ENCODE measurements at places on chromosomes 3 and 15. TPM values are rescaled to one million over a fixed set of nuclear protein-coding genes. Genes with fewer than 3 reads are reported as not detected.

C3orf22 gene
- not detected for total RNA-seq

NPHP3 gene
- 26.4 TPM for total RNA-seq

ZFYVE19 gene
- 21.1 TPM for total RNA-seq

GRCh38 chr3:190108804-190109203, 11.9 kb downstream of the P3H2 start:
- peaks cover 72% of the 10 kb centered on the region for H3K4me1 ChIP-seq
- H3K27me3 ChIP-seq = no peaks in the 10 kb centered on the region
- H3K36me3 ChIP-seq = peaks cover 28% of the 10 kb centered on the region
- no peak for DNase-seq

DNA sequence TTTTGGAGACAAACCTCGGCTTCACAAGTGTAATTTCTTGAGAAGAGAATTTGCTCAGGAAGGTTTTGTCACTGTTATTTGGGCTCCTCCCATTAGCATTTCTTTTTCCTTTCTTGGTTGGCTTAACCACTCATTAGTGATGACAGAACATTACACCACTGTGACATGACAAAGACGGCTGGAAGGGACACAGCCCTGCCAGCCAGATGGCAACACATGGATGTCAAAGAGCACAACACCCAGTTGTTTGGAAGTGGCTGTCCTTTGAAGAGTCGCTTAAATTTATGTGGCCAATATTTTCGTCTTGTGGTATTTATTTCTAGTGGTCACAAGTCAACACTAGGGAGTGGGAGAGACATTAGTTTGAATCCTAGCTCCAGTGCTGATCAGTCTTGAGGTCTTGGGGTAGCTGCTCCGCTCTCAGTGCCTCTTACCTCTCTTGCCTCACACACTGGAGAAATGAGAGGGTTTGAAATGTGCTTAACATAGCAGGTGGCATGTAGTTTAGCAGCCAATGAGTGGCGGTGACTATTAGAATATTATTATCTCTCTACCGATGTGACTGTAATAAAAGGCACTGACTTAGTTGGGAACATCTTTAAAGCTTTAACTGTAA, 92.8 kb downstream of the FRMD4B start:
- no peak for DNase-seq
- peaks cover 21% of the 10 kb centered on the region for H3K4me1 ChIP-seq
- H3K36me3 ChIP-seq = no peaks in the 10 kb centered on the region
- H3K4me3 ChIP-seq = no peak overlapping the region
- no peak overlapping the region for H3K27ac ChIP-seq

GRCh38 chr15:74302821-74303359, 64.6 kb downstream of the CYP11A1 start:
- peaks cover 44% of the 10 kb centered on the region for H3K27me3 ChIP-seq
- peaks cover 33% of the 10 kb centered on the region for H3K4me1 ChIP-seq
- no peaks in the 10 kb centered on the region for H3K36me3 ChIP-seq
- H3K27ac ChIP-seq = no peak overlapping the region
- DNase-seq = no peak

DNA sequence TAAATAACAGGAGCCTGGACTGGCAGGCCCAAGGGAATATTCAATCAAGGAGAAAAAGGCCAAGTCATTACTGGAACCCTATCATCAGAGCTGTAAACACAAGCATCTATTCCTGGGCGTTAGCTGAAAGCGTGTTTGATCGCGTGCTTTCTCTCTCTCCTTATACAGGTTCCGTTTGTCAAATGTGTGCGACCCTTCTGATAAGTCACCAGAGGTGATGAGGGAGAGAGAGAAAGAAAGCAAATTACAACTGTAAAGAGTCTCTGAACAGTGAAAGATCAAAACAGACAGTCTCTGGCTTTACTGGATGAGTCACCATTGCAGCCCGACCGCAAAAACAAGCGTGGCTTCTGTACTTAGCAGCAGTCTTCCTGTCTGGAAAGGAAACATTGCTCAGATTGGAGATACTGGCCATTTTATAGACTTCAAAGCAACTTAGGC, 39.5 kb upstream of the TPRG1 start:
- H3K36me3 ChIP-seq = no peaks in the 10 kb centered on the region
- H3K27me3 ChIP-seq = no peaks in the 10 kb centered on the region
- peak overlapping the region; percentile 50 for H3K27ac ChIP-seq

DNA sequence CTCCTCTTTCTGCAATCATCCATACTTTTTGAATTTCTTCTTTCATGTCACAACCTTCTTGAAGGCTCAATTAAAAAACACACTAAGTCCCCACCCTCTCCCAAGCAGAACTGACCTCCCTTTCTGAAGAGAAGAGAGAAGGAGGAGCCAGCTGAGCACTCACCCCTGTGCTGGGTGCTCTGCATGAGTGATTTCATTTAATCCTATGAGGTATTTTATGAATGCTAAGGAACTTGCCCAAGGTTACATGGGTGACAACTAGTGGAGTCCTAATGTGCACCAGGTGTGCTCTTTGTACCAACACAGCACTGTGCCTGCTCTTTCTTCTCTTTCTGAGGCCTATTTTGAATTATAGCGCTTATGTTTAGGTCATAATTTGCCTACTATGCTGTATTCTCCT, 135.6 kb downstream of the DUT start:
- H3K4me1 ChIP-seq = peaks cover 53% of the 10 kb centered on the region
- H3K36me3 ChIP-seq = peaks cover 91% of the 10 kb centered on the region
- peak overlapping the region; percentile 78 for H3K27ac ChIP-seq
- no peaks in the 10 kb centered on the region for H3K27me3 ChIP-seq
- no peak for DNase-seq

DNA sequence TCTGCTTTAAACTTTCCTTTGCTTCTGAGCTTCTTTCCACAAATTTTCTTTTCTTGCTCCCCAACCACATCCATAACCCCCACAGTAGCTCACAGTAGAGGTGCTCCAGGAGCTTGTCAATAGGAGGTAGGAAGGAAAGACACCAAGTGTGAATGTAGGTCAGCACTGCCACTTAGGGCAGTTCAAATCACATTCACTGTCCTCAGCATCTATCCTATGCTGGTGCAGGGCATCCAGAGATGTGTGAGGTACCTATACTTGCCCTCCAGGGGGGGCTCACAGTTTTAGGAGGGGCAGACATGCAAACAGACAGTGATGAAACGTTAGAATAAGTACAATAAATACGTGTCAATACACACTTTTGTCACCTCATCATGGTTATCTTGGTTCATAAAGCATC, 1.5 kb upstream of the SPSB4 start:
- no peak for DNase-seq
- H3K27me3 ChIP-seq = peaks cover 34% of the 10 kb centered on the region
- H3K4me3 ChIP-seq = no peak overlapping the region
- H3K27ac ChIP-seq = no peak overlapping the region
